ENCODE measurements at places on chromosomes 11 and 22.

DNA sequence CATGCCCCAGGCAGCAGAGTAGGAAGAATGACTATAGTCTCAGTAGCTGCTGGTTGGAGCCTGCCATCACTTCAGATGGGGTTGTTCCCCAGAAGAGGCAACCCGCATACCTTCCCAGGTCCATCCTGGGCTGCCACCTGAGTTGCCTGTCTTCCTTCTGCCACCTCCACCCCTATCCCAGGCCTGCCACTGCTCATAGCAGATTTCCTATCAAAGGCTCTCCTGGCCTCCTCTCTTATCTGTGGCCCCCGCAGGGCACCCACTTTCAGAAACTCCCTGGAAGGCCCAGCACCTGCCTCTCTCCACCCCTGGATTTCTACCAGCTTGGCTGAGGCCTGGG lies 649 bp upstream of the NR1H3 start:
- DNase-seq: no peak

GRCh38 chr11:1451781-1452470 lies 34.7 kb downstream of the MOB2 start:
- DNase-seq: no peak

- DNase-seq: no peak
Observed at GRCh38 chr11:47434011-47434786, 8.0 kb upstream of the PSMC3 start.

GRCh38 chr11:7635137-7635536 lies 38.2 kb downstream of the CYB5R2 start:
- no peak for DNase-seq

DNA sequence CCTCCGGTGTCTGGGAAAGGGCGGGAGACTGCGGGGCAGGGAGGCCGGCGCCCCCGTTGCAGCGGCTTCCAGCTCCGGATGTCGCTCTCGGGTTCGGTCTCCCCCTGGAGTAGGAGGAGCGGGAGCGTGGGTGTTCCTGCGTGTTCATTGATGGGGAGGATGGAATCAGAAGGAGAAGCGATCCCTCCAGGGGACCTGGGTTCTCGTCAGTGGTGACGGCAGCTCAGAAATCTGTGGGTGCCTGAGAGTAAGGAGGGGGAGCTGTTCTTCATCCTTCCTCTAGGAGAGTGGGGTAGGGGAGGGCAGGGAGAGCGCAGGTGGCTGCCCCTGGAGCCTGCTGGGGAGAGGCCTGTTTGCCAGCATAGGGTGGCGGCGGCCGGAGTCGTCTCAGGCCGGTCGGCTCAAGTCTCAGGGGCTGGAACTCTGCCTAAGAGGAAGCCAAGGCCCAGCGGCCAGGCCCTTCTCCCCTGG lies 1.1 kb downstream of the UBASH3B start:
- DNase-seq: no peak

DNA sequence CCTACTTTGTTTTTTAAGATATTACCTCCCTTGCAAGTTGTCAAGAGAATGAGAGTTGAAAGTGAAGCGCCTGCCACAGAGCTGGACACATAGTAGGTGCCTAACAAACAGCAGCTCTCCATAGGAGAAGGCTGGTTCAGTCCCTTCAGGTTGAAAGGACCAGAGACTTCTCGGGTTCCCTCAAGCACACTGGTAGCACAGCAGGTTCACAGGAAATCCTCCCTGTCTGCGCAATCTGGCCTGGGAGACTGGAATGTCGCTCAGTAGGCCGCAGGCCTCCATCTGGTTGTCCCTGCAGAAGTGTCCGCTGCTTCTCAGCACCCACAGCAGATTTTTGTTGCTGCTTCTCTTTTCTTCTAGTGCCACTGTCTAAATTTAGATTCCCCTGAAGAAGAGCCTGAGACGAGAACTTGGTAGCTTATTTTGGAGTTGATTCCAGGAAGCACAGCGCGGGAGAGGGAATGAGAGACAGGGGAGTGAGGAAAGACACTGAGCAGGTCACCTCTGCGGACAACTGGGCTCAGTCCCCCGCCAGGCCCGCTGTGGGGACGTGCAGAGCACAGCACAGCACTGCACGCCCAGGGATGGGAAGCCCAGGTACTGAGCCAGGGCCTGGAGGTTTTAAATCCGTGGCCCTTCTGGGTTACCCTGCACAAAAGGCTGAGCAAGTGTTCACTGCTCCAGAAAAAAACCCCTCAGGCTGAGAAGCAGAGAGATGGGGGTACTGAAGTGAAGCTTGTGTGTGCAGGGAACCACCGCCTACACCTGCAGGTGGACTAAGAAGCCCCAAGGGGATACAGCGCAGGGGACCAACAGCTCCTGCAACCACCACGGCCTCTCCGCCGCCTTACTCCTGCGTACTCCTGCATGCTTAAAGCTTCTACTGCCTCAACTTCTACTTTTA lies 31.6 kb downstream of the RBX1 start:
- DNase-seq: no peak

GRCh38 chr11:14905104-14906033 lies 13.3 kb upstream of the CYP2R1 start:
- DNase-seq: no peak

GRCh38 chr11:34458525-34458924 lies 19.8 kb downstream of the CAT start:
- DNase-seq: no peak

DNA sequence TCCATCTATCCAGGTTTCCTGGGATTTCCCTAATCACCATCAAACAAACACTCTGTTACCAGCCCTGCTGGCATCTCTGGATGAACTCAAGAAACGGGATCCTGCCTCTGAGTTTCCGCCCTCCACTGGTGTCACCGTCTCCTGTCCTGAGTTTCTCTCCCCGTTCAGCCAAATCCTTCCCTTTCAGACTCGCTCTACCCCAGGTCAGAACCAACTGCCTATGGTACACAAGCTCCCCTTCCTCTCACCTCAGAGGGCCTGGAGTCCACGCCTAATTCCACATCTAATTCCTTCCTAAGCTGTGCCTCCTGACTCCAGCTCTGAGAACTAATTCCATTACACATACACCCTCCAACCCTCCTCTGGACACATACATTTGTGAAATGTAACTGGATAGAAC lies 96.1 kb downstream of the SHANK2 start:
- no peak for DNase-seq

GRCh38 chr11:92763336-92763735 lies 206.1 kb upstream of the MTNR1B start:
- no peak for DNase-seq

DNA sequence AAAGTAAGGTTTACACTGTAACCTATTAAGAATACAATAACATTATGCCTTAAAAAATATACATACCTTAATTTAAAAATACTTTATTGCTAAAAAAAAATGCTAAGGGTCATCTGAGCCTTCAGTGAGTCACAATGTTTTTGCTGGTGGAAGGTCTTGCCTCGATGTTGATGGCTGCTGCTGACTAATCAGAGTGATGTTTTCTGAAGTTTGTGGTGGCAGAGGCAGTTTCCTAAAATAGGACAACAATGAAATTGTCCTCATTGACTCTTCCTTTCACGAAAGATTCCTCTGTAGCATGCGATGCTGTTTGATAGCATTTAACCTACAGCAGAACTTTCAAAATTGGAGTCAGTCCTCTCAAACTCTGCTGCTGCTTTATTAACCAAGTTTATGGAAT lies 97.6 kb downstream of the FAT3 start:
- no peak for DNase-seq

- no peak for DNase-seq
Observed at GRCh38 chr11:34013898-34014571, 37.5 kb upstream of the CAPRIN1 start.

DNA sequence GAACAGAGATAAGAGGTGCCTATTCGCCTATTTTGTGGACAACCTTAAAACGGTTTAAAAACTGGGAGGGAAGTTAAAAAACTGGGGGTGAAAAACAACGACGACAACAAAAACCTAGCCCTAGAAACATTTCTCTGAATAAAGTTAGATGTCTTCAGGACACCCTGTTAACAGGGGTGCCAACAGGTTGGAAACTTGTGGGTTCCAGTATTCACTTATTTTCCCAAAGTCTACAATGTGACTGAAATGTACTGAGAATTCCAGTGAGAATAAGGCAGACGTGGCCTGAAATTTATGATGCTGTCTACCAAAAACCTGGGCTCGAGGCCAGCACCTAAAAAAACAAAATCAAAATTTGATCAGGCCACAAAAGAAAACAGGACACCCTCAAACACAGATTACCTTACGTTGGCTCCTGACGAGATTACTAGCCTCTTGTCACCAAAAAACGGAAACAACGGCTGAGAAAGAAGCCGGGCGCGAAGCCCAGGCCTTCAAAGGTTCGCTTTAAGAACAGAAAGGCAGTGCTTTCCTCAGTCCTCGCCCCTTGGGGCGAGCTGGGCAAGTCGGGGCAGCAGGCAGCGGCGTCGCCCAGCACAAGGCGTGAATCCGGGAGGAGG lies 906 bp downstream of the CCDC90B start:
- no peak for DNase-seq

DNA sequence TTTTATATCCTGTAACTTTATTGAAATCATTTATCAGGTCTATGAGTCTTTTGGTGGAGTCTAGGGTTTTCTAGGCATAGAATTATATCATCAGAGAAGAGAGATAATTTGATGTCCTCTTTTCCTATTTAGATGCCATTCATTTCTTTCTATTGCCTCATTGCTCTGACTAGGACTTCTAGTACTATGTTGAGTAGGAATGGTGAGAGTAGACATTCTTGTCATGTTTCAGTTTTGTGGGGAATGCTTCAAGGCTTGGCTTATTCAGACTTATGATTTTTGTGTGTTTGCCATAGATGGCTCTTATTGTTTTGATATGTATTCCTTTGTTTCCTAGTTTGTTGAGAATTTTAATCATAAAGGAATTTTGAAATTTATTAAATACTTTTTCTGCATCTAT lies 1078.3 kb downstream of the FAM181B start:
- no peak for DNase-seq

DNA sequence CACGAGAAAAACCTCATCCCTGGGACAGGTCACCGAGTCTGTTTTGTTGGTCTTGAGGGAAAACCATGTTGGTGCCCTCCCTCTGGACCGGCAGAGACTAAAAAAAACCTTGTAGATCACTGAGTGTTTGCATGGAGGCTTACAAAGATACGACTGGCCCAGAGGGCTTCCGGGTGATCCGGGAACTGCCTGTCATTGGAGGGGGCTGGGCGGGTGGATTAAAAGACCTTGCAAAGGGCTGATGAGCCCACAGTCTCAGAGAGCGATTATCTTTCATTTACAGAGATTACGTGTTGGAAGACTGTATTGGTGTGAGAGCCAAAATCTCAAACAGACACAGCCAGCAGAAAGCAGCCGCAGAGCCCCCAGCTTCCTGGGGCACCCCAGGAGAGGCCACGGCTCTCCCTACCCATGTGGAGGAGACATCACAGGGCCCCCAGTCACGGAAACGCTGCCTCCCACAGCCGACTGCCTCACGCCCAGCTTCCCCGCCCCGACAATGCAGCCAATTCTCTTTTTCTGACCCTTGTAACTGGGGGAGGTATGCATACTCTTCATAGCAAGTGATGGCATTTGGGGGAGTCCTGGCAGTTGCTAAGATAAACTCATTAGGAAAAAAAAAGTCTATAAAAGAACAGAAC lies 426.4 kb downstream of the CTTN start:
- no peak for DNase-seq

DNA sequence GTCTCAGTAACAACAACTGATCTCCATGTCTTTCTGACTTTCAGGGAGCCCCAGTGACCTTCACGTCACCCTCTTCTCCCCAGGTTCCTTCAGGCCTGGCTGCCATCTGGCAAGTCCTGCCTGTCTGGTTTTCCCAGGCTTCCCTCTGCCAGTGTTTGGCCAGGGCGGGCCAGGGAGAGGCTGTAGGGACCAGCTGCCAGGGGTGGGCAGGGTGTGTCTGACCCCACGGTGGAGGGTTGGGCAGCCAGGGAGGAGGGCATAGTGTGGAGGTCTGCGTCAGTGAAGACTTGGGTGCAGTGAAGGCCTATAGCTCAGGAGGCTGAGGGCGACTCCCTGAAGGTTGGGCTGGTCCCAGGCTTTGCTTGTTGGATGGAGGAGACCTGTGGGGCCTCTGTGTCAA lies 11.9 kb upstream of the MRGPRX2 start:
- no peak for DNase-seq

GRCh38 chr11:45093761-45094455 lies 52.5 kb upstream of the PRDM11 start:
- DNase-seq: no peak

GRCh38 chr22:26170795-26171580 lies 1.7 kb downstream of the SEZ6L start:
- no peak for DNase-seq

- no peak for DNase-seq
Observed at GRCh38 chr22:45314054-45314721, 4.5 kb downstream of the FAM118A start.

- DNase-seq: no peak
Observed at GRCh38 chr11:8527939-8528338, 66.1 kb downstream of the STK33 start.

DNA sequence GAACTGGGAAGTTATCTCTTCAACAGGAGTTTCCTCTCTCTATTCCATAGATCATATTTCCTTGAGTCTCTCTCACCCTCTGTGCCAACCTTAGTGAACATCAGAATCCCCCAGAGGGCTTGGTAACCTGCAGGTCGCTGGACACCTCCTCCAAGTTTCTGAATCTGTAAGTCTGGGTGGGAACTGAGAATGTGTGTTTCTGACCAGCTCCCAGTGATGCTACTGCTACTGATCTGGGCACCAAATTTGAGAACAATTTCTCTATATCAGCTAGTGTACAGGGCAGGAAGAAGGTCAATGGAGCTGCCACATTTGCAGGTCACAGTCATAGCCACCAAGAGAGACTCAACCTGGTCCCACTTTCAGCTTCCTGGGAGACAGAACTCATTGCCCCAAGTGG lies 62.9 kb downstream of the RCN1 start:
- DNase-seq: no peak

DNA sequence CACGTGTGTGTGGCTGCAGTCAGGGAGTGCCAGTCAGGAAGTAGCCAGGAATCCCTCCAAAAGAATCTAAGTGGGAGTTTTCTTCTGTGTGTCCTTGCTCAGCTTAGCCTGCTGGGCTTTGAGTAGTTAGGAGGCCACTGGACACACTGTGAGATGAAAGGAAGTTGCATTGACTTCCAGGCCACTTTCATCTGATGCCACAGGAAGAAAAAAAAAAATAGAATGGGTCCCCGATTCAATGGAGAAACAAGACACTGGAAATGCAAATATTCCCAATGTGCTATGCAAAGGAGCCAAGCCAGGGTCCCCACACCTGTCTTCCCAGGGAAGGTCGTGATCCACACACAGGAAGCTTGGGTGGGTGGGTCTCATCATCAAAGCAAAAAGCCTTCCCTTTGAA lies 95.6 kb upstream of the E2F8 start:
- DNase-seq: no peak
